Esophagus squamous epithelium (tissue), 5 donors: ENCODE measurements at places on chromosomes 11 and 22.

DNA sequence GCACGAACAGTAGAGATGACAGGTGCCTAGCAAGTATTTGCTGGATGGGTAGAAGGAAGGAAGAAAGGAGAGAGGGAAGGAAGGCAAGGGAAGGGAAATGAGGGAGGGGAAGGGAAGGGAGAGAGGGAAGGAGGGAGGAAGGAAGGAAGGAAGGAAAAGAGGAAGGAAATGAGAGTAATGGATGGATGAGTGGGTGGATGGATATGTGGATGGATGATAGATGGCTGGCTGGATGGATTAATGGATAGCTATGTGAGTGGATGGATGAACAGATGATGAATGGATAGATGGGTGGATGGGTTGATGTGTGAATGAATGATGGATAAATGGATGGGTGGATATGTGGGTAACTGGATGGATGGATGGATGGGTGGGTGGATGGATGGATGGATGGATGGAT lies 125.9 kb upstream of the FGF3 start:
- DNase-seq, result no peak

DNA sequence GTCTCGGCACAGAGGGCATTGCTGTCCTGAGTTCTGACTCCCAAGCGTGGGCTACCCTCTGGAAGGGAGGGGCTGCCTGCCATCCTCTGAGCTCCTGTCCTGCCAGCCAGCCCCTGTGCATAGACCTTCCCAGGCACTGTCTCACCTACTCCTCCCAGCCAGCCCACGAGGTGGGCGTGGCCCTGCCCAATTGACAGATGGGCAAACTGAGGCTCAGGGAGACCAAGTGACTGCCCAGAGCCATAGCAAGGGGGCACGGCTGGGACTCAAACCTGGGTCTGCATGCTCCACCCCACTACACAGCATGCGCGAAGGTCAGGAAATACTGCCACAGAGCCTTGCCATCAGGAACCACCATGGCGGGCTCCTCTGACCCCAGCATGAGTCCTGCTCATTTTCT lies 29.4 kb upstream of the PRR5 start:
- no peak for DNase-seq

DNA sequence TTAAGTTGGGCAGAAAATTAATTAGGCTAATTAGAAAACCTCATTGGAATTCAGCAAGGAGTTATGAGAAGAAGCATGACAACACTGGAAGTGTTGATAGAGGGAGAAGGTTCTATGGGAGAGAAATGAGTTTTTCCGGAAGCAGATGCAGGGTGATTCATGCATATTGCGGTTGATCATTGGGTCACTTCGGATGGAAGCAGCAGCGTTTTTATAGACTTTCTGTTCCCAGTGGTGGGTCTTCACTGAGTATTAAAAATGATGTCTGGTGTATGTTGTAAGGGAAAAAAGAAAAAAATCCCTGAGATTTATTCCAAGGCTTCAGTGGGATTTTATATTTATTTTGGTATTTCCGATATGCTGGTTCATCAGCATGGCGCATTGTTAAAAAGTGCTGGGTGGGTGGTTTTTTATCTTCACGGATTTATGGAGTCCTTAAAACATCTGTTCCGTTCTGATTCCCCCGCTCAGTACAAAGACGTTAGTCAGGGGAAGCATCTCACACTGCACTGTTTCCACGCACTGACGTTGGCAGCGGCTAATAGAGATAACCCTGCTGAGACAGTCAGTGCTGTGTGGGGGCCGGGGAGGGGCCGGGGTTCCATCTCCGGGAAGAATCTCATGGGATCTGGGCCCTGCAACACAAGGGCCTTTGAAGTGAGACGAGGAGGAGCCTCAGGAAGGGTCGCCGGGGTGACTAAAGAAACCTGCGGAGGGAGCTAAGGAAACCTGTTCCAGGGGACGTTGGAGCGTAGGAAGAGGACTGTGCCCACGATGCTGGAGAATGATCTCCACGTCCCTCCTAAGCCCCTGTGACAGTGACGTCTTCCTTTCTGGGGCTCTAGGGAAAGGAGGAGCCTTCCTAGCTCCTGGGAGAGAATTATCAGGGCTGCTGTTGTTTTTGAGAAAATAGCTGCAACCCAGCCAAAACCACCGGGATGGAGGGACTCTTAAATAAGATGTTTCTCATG lies 390.0 kb downstream of the NTM start:
- DNase-seq, result no peak

DNA sequence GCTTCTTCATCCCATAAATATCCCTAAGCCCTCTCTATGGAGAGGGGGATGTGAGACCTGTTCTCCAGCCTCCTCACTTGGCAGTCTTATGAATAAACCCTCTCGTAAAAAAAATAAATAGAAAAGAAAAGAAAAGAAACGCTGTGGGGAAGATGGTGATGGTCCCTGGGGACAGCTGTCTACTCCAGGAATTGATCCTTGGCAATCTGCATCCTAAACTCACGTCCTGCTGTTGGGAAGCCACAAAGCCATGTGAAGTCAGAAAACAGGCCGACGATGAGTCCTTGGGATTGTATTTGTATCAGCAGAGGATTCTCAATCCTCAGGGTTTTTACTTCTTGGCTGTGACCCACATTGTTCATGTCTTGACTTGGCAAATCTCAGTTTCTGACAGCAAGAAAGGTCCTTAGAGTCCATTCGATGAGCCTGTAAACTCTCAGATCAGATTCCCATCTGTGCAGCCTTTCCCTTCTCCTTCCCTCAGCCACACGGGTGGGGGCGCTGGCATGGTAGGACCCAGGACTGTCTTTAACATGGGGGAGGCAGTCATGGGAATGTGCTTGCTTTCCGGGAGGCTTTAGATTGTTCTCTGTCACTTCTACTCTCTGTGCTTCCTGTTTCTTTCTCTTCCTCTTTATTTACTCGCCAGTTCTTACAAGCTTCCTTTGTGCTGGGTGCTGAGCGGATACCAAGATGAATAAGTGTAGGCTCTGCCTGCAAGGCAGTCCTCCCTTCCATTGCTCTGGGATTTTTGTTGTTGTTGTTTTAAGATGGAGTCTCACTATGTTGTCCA lies 24.9 kb downstream of the TCP11L1 start:
- no peak for DNase-seq

GRCh38 chr11:96942855-96943254 lies 553.0 kb downstream of the JRKL start:
- no peak for DNase-seq

GRCh38 chr11:3217818-3218482 lies 663 bp downstream of the MRGPRG start:
- DNase-seq, result no peak

GRCh38 chr11:2312232-2313042 lies 10.6 kb downstream of the TSPAN32 start:
- no peak for DNase-seq

DNA sequence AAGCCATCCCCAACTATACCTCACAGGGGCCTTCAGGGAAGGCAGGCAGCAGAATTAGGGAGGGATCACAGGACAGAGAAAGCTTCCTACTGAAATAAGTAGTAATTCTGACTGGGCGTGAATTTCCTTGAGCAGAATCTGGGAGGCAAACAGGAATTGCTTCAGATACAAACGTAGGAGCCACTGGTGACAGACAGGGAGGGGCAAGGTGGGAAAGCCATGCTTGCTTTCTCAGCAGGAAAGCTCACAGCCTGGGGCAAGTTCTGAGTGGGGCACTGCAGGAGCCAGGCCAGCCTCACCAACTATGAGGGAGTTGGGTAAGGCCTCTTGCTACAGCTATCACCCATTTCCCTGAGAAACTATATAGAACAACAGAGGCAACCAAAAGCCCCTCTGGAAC lies 43.6 kb downstream of the ARHGAP32 start:
- no peak for DNase-seq

GRCh38 chr11:126115127-126115495 lies 52.4 kb upstream of the CDON start:
- DNase-seq, result no peak

GRCh38 chr11:3170756-3171650 lies 5.9 kb upstream of the OSBPL5 start:
- no peak for DNase-seq

- DNase-seq, result no peak
Observed at GRCh38 chr11:100910808-100911207, 218.8 kb downstream of the PGR start.

GRCh38 chr11:103648054-103648453 lies 388.4 kb upstream of the DDI1 start:
- DNase-seq, result no peak

DNA sequence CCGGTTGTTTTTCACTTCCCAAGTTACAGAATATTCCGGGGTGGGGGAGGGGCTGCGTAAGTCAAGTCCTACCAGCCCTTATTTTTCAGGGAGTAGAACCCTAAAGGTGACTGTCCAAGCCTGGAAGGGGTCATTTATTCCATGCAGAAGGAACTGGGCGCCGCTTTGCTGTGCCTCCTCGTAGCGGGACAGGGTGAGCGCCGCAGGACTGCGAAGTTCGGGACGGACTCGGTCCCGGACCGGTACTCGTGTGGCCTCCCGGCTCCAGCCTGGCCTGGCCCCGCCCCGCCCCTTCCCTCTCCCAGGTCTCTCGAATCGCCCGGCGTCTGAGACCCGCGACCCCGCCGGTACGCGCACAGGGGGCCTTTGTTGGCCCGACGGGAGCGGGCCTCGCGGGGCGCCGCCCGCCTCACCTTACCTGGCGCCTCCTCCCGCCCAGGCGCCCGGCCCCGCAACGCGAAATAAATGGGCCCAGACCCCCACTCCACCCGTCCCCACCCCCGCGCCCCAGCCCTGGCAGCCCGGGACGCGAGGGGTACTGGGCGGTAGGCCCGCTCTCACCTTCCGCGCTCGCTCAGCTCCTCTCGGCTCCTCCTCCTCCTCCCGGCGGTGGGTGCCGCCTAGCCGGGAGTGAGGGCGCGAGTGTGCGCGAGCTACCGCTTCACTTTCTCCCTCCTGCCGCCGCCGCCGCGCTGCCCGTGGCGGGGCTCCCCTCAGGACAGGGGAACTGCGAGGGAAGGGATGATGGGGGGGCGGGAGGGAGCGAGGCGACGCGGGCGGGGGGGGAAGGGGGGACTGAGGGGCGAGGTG lies 698 bp downstream of the PAK1 start:
- DNase-seq, result no peak

GRCh38 chr11:67056267-67057204 lies at the start of gene RHOD:
TSS of gene RHOD (plus strand) at chr11:67056847. CDS start at chr11:67056903, 56 bp downstream.
- DNase-seq, result no peak

GRCh38 chr11:77374611-77375031 lies 73.1 kb upstream of the GDPD4 start:
- DNase-seq, result no peak

- DNase-seq, result no peak
Observed at GRCh38 chr22:19962246-19962908, 20.8 kb upstream of the TXNRD2 start.

DNA sequence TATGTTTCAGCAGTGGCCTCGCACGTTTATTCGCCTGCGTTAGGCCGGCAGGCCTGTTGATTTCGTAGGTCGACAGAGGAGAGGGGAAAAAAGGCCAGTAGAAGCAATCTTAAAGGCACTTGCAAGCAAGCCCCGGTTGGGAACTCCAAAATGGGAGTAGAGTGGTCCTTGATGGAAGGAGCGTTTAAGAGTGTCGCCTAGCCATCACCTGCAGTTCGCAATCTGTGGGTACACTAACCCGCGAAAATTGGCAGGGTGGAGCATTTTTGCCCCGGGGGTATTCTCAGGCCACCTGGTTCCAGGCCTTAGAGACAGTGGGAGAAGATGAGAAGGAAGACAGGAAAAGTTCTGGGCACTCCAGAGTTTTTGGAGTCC lies 1.1 kb downstream of the EWSR1 start:
- DNase-seq, result no peak

GRCh38 chr11:99739464-99740089 lies 718.8 kb downstream of the CNTN5 start:
- DNase-seq, result no peak

DNA sequence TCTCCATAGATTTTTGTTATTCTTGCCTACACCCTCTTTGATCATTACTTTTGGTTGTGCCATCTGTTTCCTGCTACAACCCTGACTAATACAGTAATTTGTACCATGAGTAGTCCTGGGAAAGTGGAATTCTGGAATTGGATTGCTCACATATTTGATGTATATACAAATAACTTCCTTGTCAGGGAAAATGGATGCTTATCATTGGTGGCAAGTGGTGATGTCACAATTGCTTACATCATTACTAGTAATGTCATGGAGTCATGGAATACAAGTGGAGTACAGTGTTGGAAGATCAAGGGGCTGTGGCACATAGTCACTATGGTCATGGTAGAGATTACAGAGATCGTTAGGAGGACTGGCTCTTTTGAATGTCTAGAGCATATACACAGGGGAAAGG lies 24.4 kb downstream of the AASDHPPT start:
- DNase-seq, result no peak

DNA sequence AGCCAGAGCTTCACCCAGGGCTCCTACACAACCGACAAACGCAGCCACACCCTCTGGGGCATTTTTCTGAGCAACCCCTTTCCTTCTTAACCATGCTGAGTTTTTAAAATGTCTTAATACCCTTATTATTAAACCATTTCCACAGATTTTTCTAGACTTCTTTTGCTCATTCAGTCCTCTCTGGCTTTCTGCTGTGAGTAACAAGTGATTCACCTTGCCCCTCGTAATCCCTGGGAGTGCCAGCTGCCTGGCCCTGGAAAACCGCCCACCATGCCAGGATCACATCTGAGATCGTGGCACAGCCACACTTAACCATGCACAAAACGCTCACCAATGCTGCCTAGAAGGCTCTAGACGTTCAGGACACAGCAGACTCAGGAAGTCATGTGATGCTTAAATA lies 25.4 kb downstream of the YPEL1 start:
- no peak for DNase-seq

DNA sequence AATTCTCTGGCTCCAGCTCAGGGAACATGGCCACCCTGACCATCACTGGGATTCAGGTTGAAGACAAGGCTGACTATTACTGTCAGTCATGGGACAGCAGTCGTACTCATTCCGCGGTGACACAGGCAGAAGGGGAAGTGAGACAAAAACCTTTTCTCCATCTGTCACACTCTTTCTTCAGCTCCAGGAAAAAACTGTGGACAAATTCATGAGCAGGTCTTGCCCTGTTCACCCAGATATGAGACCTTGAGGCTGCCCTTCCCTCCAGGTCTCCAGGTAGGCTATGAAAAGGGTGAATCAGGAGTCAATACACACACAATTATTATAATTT lies 39.4 kb upstream of the GGTLC2 start:
- DNase-seq, result no peak
